Activated T-helper 1 cell treated with anti-CD3 and anti-CD28 coated beads, Interleukin-2, amount 50 U/mL, for 16 hours (primary cell): ENCODE measurements at places on chromosomes 16 and 17.

DNA sequence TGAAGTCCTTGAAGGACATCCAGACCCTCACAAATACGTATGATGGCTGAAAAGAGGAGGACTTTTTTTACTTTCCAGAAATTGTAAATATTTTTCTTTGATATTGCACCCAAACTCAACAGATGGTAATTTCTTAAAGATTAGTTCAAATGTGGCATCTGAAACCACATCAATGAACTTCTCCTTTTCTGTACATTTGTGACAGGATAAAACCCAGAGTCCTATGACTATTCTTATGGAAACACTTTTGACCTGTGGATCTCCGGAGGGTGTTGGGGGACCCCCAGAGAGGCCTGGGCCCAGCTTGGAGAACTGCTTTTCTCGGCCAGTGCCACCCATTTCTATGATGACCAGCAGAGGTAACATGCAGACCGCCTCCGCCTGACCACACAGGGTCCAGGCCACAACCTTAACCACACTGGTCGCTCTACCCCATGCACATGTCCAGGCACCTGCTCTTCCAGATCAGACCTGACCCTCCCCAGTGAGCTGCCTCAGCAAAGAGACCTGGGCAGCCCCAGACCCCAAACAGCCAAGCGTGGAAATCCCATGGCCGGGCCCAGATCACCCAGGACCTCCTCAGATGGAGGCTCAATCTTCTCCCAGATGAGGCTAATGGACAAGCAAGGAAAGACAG is 22.7 kb downstream of the RPH3AL start:
- no peak for DNase-seq

- DNase-seq = no peak
These were observed 1.2 kb downstream of the CNTNAP1 start for GRCh38 chr17:42683407-42684034.

GRCh38 chr16:84768808-84769197 is 51.0 kb upstream of the CRISPLD2 start:
- no peak for DNase-seq

- no peak for DNase-seq
These were observed 15.6 kb downstream of the QPRT start for GRCh38 chr16:29694384-29695195.

GRCh38 chr16:32116080-32116479 is 137.0 kb upstream of the TP53TG3D start:
- no peak for DNase-seq

- no peak for DNase-seq
These were observed 7.6 kb upstream of the ARHGAP27 start for GRCh38 chr17:45440161-45440778.

DNA sequence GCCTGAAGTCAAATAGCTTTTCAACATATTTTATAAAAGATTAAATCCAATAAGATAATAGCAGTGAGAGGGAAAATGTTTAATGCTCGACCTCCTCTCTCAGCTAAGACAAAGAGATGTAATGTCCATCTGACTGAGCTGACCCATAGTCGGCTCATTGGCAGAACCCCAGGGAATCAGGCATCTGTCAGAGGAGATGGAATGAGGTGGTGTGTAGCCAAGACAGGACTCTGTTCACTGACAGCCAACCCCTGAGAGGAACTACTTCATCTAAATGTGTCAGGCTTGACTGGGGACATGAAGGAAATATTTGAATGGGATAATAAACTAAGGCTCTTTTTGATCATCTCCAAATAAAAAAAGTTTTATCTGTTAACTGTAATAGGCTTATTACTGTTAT is 188.0 kb downstream of the CDH11 start:
- DNase-seq = no peak

- no peak for DNase-seq
These were observed 79.0 kb downstream of the RPA1 start for GRCh38 chr17:1908699-1909309.

DNA sequence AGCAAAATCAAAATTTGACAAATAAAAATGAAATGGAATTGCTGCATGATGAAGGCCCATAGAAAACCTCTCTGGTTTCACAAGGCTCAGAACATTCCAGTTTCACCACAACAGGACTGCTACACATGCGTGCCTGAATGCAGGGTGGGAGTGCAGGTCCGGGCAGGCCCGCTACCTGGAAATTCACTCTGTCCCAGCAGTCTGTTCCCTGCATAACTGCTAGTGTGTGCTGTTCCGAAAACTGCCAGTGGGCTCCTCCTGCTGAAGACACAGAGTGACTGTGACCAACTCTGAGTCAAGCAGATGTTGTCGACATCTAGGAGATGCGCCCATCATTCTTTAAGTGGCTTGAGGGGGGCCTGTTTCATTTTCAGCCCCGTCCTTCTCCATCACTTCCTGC is 284.8 kb upstream of the MAF start:
- no peak for DNase-seq

GRCh38 chr17:50621574-50622031 is 13.1 kb upstream of the ABCC3 start:
- no peak for DNase-seq

DNA sequence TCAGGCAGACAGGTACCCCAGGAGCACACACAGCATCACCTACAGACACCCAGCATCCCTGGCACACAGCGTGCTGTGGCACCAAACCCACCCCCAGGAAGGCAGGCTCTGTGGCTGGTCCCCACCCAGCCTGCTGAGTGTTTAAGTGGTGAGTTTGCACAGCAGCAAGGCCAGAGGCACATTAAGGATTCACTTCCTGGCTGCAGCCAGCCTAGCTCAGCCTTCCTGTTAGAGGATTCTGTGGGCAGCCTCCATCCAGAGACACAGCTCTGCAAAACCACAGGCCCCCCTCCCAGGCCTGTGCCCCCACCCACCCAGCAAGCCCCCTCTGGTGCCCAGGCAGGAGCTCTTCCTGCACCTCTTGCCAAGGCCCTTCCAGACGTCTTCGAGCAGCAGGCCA is 36.1 kb upstream of the PHB1 start:
- DNase-seq = no peak
